Urothelium cell line (cell line): ENCODE measurements at places on chromosomes 4 and X.

DNA sequence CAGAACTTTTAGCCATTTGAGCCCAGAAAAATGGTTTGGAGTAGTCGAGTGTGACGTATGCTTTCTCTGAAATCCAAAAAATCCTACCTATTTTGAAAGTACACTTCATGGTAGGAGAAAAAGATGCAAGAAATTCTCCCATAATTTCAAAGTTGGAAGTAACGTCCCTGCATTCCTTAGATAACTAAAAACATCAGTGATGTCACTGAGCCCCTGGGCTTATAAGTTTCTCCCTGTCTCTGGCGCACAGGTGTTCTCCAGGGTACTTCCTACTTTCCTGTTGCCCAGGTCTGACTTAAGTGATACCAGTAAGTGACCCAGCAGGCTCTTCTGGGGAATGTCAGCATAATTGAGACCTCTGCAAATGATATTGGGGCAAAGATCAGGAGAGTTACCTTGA, 90.5 kb upstream of the WDR1 start:
- DNase-seq, result no peak

GRCh38 chr4:148192526-148192925, 249.7 kb downstream of the NR3C2 start:
- DNase-seq, result no peak

DNA sequence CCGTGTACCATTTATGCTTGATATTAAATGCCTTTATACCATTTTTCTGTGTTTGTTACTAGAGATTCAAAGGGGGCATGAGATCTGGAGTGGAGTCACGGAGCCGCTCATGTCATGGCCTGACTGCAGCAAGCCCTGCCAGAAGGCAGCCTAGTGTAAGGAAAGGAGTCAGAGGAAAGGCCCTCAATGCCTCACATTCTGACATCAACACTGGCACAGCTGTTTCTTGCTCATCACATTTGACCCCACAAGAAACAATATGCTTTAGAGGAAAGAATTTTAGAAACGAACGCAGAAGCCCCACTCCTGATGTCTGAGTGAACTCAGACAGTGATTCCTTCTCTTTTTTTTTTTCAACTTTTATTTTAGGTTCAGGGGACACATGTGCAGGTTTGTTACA, 322.4 kb upstream of the CPEB2 start:
- no peak for DNase-seq

DNA sequence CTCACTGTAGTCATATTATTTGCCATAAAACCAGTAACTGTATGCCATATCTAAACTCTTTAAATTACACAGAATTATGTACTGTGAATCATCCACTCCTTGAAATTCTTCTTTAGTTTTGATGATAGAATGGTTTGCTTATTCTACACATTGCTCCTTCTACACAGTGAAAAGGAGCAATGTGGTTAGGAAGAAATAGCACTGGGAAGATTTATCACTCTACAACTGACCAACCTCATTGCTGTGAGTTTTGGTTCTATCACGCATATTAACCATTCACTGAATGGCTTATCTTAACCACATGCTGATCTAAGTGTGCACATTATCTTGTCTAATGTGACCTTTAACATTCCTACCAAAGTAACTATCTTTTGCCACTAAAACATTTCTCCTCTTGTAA, 415.7 kb upstream of the NDST4 start:
- DNase-seq, result no peak

- DNase-seq, result no peak
These were observed 41.6 kb downstream of the NPNT start for GRCh38 chr4:105936901-105937300.

DNA sequence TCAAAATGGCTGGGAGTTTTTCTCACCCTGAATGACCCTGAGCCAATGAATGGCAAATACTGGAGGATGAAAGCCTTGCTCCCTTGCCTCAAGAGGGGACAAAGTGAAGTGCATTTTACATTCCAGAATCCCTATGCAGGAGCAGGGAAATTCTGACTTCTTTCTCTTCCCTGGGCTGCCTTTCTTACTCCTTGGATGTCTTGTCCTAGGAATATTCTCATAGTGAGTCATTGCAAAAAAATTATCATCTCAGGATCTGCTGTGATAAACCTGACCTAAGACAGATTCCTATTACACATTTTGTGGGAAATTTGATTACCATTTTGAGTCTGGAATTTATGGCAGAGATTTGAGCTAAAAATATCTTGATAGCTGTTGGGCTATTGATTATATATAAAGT, 199.9 kb downstream of the TMA16 start:
- DNase-seq, result peak; percentile 29

DNA sequence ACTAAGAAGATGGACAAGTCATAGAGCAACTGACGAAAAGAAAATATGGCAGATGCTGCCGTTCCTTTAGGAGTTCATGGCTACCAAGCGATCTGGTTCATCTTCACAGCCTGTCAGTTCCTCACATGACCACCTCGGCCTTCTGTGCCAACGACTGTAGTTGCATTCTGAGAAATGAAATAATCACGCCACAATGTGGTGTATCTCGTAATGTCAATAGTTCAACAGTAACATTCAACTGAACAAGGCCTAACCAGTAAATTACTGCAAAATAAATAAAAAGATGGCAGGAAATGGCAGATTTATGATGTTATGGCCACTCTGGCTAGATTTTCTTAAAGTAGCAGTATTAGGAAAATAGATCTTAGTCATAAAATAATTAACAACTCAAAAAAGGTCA, 4.4 kb downstream of the GPRIN3 start:
- DNase-seq, result no peak

GRCh38 chr4:119233750-119234149, 21.2 kb downstream of the USP53 start:
- no peak for DNase-seq

DNA sequence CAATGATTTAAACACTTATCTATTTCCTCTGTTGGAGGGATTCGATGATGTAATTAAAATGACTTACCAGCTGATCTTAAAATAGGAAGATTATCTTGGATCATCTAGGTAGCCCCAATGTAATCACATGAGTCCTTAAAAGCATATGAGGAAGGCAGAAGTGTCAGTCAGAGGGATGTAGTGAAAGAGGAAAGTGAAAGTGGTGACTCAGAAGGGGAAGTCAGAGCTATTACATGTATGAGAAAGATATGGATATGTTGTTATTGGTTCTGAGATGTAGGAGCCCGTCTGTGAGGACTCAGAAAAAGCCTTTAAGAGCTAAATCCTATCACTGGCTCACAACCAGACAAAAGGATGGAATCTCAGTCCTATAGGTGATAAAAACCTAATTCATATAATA, 456.4 kb downstream of the DACH2 start:
- DNase-seq, result no peak

DNA sequence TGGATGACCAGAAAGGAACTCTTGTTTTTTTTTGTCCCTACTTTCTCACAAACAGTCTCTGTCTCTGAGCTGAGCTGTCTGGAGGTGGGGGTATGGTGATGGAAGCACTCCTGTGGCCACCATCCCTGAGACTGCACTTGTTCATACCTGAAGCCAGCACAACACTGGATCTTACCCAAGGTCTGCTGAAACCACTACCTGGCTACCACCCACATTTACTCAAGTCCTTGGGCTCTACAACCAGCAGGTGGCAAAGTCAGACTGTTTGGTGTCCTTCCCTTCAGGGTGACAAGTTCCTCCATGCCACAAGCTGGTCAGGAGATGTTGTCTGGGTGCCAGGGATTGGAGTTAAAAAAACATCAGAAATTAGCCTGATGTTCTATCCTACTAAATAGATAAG, 89.7 kb downstream of the NEXMIF start:
- DNase-seq, result no peak

DNA sequence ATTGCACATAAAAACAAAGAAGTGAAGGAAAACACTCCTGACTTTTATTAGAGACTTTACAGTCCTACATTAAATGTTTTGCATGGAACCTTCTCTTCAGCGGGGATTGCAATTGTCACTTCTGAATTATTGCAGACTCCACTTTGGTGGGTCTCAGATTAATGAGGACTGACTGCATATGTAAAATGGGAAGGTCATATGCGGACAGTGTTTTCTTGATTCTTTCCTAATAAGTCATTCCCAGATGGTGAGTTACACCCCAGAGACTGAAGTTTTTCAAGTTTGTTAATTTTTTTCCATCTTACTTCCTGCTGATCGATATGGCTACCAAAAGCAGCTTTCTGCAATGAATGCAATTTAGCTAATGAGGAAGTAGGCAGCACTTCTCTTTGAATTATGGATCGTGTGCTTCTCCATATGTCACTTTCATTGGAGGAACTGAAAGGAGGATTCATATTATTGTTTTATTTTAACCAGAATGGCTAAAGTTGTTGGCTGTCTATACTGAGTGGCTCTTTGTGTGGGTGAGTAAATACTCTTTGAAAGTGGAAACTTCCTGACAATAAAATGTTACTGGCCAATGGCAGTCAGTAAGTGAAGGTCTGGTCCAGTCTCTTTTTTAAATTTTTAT, 119.3 kb upstream of the CLNK start:
- no peak for DNase-seq

DNA sequence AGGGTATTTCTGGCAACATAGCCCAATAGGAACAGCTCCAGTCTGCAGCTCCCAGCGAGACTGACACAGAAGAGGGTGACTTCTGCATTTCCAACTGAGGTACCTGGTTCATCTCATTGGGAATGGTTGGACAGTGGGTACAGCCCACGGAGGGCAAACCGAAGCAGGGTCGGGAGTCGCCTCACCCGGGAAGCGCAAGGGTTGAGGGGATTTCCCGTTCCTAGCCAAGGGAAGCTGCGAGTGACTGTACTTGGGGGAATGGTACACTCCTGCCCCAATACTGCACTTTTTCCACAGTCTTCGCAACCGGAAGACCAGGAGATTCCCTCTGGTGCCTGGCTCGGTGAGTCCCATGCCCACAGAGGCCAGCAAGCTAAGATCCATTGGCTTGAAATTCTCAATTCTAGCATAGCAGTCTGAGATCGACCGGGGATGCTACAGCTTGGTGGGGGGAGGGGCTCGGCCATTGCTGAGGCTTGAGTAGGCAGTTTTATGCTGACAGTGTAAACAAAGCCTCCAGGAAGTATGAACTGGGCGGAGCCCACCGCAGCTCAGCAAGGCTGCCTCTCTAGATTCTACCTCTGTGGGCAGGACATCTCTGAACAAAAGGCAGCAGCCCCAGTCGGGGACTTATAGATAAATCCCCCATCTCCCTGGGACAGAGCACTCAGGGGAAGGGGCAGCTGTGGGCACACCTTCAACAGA, 14.0 kb upstream of the ADAD1 start:
- no peak for DNase-seq

DNA sequence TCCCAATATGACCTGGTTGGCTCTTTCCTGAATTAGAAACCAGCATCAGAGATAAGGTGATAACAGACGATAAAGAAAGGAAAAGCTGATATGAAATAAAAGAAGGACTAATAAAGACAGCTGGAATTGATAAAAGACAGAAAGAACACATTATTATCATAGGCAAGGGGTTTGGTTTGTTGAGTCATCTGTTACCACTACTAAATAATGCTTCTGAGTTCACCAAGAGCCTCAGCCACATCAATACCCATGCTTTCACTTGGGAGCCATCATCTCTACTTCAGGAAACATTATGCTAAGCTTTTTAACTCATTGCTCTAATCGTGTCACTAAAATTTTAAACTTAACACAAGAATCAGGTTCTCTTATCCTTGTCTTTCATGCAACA, 27.6 kb downstream of the ANXA5 start:
- DNase-seq, result no peak
